ENCODE measurements at places on chromosomes 11 and 22.

DNA sequence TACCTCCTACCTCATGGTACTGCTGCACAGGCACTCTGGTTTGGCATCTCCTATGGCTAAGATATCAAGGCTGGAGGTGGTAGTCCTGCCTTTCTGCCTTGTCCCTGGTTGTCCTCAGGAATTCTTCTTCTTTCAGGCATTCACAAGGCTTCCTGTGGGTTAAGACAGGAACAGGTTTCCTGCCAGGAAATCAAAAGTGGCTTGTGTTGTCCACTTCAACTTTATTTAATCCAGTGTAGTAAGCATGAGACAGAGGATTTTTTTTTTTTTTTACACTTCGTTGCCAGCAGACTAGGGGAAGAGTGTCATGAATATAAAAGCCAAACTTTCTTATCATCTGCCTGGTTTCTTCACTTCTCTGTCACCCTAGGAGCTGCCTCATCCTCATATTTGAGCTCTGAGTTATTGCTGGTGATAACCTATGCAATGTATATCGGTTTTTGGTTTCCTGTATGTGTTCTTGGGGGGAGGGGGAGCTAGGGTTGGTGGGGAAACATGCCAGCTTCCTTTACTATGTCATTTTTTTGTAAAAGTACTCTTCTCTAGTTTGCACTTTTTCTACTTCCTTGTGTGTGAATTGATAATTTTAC is 50.2 kb downstream of the XKR3 start:
- no peak for DNase-seq

DNA sequence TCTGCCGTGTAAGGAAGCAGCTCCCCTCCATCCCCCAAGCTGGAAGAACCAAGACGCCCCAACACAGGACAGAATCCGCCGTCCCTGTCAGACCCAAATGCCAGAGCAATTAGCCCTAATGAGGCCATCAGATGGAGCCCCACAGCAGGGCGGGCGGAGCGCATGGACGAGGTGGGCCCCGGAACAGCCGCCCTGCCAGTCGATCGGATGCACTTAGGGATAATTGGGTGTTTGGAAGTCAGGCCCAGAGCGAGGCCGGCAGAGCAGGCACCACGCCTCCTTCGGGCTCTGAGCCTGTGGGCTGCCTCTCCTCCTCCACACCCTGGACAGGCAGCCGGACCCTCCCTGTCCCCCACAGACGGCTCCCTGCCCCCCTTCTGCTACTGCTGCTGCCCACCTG is 5.5 kb upstream of the TH start:
- no peak for DNase-seq

DNA sequence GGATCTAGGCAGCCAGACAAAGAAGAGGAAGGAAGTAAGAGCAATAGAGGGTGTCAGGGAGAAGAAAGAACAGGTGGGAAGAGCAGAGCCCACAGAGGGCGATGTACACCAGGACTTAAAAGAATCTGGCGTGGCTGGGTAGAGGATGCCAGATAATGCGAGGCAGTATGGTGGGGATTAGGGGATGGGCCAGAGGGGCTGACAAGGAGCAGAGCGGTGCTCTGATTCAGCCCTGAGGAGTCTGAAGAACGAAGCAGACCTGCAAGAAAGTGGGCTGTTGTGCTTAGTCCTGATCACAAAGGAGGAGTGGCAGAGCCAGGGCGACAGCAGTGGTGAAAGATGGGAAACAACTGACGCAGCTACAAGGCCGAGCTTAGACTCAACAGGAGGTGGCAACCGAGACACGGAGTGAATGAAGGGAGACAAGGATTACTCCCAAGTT is 163.7 kb downstream of the LARGE1 start:
- no peak for DNase-seq

GRCh38 chr22:49333206-49333605 is 494.5 kb downstream of the BRD1 start:
- no peak for DNase-seq

GRCh38 chr22:38413085-38414008 is 41.7 kb downstream of the KCNJ4 start:
- no peak for DNase-seq

GRCh38 chr22:18088825-18089568 is 11.2 kb downstream of the PEX26 start:
- no peak for DNase-seq

DNA sequence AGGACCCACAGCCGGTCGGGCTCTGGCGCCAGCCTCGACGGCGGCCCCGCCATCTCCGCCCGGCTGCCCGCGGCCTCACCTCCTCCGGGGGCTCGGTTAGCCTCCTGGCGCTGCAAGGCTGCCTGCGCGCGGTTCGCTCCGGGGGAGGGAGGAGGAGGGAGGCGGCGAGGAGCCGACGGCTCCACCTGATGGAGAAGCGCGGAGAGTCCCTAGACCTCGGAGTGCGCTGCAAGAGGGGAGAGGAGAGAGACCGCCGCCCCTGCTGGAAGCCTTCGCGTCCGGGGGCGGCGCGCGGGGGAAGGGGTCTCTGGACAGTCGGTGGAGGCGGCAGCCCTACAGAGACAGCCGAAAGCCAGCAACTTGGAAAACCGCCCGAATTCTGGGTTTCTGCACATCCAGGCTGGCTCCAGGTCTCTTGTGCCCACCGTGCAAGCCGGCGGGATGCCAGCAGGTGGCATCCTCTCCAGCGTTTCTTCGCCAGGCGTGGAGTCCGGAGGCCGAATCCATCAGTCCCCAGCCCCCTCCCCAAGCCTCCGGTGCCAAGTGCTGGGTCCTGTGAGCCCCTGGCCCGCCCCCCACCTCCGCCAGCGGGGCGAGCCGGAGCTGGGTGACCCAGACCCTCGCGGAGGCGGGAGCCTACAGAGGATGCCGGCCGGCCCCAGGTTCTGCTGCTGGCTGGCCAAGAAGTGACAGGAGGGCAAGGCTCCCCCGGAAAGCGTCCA is 2.9 kb upstream of the KIRREL3 start:
- DNase-seq: no peak

DNA sequence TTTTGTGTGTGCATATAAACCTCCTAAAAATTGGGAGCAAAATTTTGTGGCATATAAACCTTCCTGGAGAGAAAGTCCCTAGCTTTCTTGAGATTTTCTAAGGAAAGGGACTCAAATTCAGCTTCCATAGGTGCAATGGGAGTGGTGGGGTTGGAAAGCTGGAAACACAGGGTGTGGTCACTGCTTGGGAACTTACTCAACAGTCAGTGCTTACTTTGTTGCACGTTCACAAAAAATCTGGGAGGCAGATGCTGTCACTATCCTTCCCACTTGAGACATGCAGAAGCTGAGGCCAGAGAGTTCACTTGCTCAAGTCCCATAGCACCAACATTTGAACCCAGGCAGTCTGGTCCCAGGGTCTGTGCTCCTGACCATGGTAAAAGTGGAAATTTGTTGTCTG is 3.9 kb upstream of the CATSPERZ start:
- no peak for DNase-seq

DNA sequence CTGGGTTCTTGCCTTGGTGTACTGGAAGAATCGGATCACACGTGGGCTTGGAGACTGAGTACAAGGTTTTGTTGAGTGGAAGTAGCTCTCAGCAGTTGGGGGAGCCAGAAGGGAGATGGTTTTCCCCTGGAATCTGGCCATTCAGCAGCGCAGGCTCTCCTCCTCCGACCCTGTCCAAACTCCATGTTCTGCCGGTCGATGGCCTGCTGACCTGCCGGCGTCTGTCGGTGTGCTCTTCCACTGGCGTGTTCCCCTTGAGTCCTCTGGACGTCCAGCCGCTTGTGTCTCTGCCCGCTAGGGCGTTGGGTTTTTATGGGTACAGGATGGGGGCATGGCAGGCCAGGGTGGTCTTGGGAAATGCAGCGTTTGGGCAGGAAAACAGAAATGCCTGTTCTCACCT is 38.5 kb upstream of the SLN start:
- no peak for DNase-seq

- DNase-seq: peak; percentile 27
These were observed 22.3 kb downstream of the KCNQ1 start for GRCh38 chr11:2466869-2467694.

GRCh38 chr11:72072348-72072747 is 8.0 kb downstream of the NUMA1 start:
- DNase-seq: no peak

DNA sequence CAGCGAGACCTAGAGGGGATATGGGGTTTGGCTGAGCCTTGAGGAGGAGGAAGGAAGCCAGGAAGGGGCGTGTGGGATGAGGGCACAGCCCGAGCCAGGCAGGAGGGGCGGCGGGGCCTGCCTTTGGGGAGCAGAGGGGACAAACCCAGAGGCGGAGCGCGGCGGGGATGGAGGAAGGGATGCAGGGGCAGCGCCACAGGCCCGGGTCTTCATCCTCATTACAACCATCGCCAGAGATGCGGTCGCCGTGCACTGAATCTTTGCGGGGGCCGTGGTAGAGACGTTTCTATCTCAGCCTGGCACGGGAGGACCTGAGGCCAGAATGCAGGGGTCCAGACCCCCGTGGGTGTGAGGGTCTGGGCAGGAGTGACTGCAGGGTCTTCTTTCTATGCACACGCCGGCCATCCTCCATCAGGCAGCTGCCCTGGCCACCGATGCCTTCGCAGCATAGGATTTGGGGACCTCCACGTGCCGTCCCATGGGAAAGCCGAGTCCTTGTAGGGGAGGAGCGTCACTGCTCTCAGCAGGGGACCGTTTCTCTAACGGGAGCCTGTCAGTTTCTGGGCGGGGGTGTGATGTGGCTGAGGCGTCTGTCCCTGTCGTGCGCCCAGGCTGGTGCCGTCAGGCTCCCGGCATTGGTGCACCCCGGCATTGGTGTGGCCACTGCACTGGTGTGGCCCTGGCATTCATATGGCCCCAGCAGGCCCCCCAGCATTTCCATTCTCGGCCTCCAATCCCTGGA is 1267.9 kb downstream of the BRD1 start:
- no peak for DNase-seq

GRCh38 chr11:76210931-76211851 is 4.9 kb upstream of the WNT11 start:
- DNase-seq: no peak

GRCh38 chr11:93526641-93527583 is 16.3 kb downstream of the SMCO4 start:
- no peak for DNase-seq

DNA sequence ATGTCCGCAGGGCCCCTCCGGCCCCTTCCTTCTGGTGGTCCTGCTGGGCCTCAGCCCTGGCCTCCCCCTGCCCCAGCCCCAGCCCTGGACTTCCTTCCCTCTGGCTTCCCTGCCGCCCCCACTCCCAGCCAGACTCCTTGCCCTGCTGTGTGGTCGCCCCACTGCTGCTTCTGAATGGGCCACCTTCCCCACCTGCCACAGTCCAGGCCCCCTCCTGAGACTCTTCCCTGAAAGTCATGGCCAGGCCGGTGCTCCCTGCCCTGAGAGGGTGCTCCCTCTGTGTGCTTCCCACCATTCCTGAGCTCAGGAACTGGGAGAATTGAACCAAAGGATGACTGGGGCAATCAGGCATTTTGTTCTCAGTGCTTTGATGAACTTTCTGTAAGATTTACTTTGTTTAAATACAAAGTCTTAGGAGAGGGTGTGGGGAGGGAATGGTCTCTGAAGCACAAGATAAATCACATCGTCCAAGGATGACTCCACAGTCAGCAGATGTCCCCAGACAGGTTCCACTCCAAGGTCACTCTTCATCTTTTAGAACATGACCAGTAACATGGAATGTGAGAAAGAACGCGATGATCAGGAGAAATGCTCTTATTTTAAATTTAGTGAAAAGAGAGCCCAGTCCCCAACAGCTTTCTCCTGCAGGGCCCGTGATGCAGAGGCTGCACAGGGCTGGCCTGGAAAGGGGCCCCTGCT is 774 bp downstream of the APOBEC3D start:
- DNase-seq: no peak

DNA sequence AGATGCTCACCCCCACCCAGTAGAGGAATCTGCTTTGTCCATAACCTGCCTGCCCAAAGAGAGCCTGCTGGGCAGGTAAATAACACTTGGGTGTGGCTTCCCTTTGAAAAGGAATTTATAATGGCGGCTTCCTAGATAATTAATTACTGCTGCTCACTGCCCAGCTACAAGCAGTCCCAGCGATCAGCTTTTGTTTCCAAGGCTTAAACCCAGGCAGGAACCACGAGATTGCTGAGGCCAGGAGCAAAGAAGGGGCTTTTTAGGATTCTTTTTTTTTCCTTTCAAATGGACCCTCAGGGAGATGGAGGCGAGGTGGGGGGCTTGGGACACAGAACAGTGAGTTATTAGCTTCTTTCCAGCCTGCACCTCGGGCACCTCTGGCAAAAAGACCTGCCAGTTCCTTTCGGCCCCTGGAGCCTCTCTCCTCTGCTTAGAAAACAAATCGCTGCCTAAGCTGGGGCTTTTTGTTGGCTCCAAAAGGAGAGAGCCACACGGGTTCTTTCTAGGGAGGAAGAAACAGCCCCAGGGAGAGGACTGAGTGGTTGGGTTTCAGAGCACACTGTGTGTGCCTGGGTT is 107.2 kb downstream of the TSPAN18 start:
- no peak for DNase-seq

DNA sequence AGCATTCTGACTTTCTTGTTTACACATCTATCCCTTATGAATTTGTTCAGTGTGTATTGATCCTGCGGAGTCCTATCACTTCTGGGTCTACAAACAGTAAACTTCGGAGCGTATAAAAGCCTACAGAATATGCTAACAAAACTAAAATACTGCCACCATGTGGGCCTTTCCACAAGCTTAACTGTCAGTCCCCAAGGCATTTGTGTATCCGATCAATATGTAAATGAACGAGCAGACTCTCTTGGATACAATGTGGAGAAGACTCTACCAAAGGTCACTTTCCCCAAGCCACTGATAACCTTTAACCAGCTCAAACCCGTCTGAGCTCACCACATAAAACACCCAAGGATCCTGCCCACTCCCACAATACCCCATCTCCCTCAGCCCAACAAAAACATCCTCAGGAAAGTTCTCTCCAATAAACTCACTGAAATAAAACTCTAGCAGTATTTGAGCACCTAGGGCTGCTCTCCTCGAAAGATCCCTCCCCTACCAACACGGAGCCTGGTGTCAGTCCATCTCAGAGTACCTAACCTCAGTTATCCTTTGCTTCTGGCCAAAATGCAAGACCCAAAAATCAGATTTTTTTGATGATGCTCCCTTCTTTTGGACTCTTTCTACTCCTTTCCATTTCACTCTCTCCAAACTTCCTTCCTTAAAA is 17.8 kb downstream of the ADA2 start:
- DNase-seq: no peak

GRCh38 chr11:69382131-69383128 is 88.5 kb downstream of the MYEOV start:
- DNase-seq: no peak

DNA sequence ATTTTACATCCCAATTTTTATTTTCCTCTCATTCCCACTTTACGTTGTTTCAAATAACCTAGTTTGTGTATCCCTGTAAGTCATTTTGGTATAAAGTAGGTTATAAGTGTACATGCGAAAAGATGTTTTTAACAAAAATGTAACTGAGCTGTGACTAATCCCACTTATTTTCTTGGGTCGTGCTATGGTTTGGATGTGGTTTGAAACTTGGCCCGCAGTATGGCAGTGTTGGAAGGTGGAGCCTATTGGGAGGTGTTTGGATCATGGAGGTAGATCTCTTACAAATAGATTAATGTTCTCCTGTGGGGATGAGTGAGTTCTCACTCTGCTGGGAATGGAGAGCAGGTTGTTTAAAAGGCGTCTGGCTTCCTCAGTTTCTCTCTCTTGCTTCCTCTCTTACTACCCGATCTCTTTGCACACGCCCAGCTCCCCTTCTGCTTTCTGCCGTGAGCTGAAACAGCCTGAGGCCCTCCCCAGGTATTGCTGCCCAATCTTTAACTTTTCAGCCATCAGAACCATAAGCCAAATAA is 7.2 kb downstream of the RPL27A start:
- no peak for DNase-seq
